Large intestine (tissue), 12 donors: ENCODE measurements at places on chromosomes 4 and X. TPM values are rescaled to one million over a fixed set of nuclear protein-coding genes. Genes with fewer than 3 reads are reported as not detected.
A peak's percentile ranks its signal among the peaks of the same experiment; 100 is the strongest.

MAGEC2 gene
- not detected for polyA plus RNA-seq

GRCh38 chr4:38785901-38786402 lies 3.2 kb upstream of the TLR10 start:
- no peak for DNase-seq

GRCh38 chrX:34654696-34655490 lies 2.2 kb downstream of the TMEM47 start:
- no peak for DNase-seq

TEX13B gene
- not detected for polyA plus RNA-seq

DNA sequence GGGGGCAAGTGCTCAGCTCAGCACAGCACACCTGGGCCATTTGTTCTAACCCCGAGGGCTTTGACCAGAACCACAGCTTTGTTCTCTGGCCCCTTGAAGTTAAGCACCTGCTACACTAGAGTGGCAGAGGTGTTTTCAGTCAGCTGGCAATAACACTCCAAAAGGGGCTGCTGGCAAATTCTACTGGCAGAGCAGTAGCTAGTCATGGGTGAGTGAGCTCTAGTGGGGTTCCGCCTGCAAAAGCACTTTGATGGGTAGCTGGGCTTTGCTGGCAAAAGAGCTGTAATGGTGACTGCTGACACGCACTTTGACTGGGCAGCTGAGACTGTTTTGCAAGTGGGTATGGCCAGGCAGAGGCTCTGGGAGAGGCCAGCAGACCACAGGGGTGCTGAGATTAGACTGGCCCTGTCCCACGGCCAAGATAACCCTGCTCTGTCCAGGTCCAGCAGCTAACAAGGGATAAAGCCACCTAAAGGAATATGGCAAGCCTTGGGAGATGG lies 65.2 kb upstream of the TENT5D start:
- DNase-seq, result no peak

NUDT11 gene
- polyA plus RNA-seq, result 5.3 TPM

DNA sequence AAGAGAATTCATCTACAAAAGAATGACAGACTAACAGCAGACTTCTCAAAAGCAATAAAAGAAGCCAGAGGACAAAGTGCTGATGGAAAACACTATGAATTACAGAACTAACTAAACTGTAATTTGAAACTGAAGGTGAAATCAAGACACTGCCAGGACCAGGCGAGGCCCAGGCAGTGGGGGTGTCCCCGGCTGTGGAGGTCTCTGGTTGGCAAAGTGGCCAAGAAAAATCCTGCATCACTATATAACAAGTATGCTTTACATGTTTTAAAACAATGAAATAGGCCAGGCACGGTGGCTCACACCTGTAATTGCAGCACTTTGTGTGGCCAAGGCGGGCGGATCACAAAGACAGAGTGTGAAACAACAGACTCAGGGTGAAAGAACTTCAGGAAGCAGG lies 32.9 kb downstream of the CHM start:
- DNase-seq, result peak; percentile 2

- DNase-seq, result no peak
Observed at GRCh38 chr4:173314715-173315114, 19.4 kb downstream of the HMGB2 start.

UGT2A2 gene
- not detected for polyA plus RNA-seq

METAP1 gene
- polyA plus RNA-seq, result 70.9 TPM

DACH2 gene
- polyA plus RNA-seq, result 1.9 TPM

VAMP7 gene
- polyA plus RNA-seq, result 35.5 TPM

DNA sequence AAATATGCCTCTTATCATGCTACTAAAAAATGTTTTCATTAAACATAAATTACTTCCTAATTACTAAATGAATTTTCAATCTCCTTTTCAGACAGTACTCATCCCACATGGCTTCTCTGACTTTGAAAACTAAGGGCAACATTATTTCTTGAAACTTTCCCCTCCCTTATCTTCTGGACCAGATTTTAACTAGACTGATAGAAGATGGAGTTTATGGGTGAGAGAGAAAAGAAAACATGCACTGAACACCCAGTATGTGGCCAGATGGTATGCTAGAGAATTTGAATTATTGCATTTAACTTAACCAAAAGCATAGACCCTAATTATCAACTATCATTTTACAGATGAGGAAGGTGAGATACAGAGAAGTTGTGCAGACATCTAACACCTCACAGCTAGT lies 16.8 kb downstream of the CNOT6L start:
- DNase-seq, result no peak

UBA1 gene
- polyA plus RNA-seq, result 162 TPM

DNA sequence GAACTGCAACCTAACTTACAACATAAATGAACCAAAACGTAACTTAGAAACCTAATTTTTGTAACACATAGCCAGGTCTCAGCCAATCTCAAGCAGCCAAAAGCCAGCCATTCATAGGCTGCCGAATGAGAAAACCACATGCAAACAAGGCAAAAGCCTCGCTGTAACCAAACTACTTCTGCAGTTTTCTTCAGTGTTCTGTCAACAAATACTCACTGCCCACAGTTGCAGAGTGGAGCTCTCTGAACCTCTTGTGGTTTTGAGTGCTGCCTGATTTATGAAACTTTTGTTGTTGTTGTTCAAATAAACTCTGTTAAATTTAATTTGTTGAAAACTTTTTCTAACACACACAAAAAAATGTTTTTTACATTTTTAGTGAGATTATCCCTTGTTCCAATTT lies 251.2 kb downstream of the PAPSS1 start:
- no peak for DNase-seq

DNA sequence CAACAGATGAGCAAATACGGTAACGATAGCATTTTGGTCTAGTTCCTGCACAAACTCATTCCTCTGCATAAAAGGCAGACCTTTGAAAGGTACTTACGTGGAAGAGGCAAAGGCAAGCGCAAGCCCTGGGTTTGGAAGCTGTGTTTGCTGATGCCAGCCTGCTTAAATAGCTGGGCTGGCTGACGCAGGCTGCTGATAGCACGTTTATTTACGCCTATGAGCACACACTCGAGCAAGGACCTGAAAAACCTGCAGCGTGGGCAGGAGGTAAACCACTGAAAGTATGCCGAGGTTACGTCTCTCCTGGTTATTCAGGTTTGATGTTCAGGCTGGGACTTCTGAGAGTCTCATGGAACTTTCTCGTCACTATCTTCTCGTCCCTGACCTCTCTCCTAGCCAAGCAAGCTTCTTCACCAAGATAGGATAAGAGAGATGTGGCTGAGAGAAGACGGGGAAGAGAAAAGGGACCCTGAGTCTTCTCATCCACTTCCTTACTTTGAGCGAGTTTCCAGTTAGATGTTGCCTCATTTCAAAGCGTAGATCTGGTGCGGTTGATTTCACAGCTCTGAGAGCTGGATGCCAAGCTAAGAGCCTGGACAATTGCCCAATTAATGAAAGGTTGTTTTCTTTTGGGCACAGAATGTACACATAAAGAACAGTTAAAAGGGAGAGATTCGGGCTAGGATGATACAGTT lies at the start of gene HOPX:
Gene HOPX, minus strand, starts transcription at position 139 of the 695 bp plus-strand sequence. CDS start 23,480 bp downstream, outside the sequence.
- peak; percentile 69 for DNase-seq

DNA sequence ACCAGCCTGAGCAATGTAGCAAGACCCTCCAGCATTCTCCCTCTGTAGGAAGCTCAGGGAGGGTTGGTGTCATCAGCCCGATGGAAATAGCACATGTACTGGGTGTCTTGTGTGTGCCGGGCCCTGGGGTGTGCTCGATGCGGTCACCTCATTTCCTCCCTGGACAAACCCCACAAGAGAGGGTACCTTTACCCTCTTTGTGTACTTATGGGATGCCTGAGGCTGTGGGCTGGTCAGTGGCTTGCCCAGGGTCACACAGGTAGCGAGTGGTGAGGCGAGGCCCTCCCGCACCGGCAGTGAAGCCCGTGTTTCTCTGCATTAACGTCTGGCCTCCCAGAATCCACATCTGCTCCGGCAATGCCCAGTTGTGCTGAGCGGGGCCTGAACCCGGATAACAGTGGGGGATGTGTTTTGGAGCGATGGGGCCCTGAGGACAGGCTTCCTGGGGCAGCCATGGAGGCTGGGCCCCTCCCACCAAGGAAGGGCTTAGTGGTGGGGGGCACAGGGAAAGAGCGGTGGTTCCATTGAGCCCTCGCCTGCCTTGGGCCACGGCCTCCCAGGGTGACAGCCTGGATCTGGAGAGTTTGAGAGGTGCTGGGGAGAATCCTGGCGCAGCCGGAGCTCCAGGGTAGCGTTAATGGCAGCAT lies 8.1 kb downstream of the PSAPL1 start:
- no peak for DNase-seq

FAM156B gene
- polyA plus RNA-seq, result 11.6 TPM

GRCh38 chrX:78747489-78747888 lies at the start of gene LPAR4:
Gene LPAR4, plus strand, starts transcription at chrX:78747720. Its CDS starts 7,150 bp downstream, at chrX:78754870.
- peak; percentile 11 for DNase-seq
